ENCODE measurements at places on chromosomes 11 and 22.

- no peak for DNase-seq
Observed at GRCh38 chr11:133425992-133426391, 106.3 kb downstream of the OPCML start.

DNA sequence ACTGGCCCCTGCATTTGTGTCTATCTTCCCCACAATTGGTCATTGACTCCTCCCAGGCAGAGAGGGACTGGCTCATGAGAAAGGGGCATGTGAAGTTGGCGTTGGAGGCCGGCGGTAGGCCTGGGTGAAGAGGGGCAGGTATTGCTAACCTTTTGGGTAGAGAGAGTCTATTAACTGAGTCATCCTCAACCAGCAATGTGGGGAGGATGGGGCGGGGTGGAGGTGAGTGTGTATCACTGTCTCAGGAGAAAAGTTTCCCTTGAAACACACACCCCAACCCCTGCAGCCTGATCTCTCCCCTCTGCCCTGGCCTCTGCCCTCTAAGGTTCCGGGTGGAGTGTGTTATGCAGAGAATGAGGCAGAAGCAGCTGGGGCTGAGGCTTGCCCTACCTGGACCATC, 60.1 kb upstream of the PHF21B start:
- DNase-seq, result no peak

DNA sequence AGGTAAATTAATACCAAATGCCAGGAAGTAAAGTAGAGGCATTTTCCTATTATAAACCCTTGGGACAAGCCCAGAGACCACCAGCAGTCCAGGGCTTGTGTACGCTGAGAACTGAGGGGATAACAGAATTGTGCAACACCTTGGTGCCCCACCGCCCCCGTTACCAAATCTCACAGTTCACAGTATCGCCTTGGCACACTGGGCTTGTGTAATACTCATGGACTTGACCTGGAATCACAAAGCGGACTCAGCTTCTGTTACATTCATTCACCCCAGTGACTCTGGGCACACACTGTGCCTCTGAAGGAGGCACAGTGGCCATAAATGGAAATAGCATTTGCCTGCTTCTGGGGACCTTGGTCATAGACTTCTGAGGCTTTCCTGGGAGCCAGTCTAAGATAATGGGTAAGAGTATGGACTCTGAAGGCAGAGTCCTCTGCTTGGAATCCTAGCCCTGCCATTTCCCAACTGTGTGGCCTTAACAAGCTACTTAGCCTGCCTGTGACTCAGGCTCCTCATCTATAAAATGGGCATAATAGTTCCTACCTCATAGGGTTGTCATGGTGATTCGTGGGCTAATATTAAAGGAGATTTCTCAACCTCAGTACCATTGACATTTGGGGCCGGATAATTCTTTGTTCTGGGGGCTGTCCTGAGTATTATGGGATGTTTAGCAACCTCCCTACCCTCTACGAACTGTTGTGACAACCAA, 53.7 kb downstream of the TIMP3 start:
- DNase-seq, result no peak

DNA sequence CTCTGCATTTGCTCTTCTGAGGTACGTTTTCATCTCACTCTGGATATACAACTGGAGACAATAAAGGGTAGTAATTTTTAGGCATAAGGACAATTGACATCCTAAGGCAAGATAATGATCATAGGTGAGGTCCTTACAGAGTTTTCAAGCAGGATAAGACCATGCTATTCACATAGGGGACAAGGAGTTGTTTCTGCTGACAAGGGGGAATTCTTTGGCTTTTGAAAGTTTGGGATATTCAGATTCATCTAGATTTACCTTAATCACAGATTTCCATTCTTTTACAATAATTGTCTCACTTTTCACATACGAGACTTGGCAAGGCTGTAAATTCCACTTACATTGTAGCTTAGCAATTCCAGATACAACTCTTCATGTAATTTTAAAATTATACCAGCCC, 256.2 kb downstream of the AASDHPPT start:
- no peak for DNase-seq

DNA sequence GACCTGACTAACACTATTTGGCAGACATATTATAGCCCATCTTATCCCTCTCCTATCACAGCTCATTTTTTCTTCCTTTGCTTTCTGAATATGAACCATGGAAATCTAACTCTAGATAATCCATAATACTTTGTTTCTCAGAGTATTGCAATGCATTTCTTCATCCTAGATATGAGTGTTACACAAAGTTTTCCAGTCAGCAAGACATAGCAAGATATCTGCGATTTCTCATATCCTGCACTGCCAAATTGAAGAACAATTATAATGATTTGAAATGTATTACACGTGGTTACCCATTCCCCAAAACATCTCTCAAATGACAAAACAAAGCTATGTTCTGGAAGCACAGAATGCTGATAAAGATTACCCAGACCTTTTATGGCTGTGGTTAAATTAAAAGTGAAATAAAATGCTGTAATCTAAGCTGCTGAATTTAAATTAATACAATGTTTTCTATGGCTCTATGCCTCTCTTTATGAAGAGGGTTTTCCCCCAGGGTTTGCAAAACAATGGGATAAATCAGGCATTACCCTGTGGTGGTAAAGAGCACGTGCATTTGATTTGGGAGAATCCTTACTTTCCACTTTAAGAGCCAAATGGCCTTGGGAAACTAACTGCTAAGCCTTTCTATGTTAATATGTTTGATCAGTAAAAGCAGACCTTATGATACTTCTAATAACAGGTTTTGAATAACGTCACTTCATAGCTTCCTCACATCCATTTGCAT, 1291.0 kb upstream of the CNTN5 start:
- DNase-seq, result no peak

DNA sequence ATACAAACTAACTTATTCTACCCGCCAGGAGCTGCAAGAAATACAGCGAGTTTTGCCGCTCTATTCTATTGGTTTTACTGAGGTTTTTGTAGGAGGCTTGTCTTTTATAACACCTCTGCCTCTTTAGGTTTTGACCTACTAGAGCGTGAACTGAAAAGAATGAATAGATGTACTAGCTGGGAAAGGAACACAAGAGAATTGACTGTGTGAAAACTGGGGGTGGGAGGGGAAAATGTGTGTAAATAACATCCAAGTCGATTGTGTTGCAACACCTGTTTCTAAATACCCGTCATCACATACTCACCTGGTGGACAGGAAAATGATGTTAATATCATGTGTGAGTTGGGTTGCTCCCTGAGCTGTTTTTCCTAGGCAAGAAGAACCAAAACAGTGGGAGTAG, 12.9 kb upstream of the JHY start:
- no peak for DNase-seq

DNA sequence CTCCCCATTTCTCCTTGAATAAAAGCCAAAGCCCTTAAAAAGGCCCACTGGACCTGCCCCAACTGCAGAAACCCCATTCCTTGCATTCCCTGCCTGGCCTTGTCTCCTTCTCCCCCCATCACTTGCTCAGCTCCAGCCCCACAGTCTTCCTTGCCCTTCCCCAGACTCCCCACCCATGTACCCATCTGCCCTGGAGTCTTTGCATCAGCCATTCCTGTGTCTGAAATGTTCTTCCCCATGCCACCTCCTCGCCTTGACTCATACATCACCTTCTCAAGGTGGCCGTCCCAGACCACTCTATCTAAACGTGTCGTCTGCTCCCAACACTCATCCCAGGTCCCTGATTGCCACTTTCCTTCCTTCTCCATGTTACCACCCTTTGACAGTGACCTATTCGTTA, 77.4 kb upstream of the SHANK2 start:
- DNase-seq, result no peak

DNA sequence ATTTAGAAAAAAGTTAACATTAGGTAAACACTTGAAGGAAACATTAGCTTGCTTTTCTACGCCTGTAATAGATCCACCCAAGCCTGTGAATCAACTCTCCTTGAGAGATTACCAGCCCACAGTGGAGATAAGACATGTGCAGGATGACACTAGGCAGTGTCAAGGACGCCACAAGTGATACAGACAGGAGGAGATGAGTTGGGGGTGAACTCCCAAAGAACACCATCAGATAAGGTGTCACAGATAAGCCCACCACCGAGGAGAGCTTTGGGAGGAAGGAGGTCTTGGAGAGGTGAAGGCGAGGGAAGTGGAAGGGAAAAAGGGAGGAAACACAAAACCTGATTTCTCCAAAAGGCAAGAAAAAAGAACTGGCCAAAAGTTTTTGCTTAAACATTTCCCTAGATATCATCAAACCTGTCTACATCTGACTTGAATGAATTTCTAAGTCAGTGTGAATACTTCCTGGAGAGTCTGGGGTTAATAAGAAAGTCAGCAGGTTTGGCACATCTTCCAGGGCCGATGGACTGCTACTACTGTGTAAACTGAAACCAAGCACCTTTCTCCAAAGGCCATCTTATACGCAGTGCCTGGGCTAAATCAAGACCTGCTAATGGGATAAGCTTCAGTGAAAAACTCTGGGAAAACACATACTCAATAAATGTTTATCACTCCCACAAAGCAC, 15.5 kb downstream of the CLTCL1 start:
- no peak for DNase-seq

DNA sequence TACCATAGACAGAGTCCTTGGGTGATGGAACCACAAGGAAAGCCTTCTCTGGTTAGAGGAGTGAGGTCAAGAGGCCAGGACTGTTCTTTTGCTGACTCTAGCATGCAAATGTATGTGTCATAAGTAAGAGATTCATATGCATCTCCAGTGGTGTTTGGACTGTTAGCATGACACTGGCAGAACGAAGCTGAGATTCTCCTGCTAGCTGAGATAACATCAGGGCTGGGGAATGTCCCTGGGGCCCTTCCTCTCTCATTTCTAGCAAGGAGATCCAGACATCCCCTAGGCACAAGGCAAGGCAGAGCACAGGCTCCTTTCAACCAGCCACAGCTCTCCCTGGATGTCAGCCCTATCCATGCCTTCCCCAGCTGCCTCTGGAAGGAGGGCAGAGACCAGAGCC, 711.3 kb downstream of the OPCML start:
- DNase-seq, result no peak

DNA sequence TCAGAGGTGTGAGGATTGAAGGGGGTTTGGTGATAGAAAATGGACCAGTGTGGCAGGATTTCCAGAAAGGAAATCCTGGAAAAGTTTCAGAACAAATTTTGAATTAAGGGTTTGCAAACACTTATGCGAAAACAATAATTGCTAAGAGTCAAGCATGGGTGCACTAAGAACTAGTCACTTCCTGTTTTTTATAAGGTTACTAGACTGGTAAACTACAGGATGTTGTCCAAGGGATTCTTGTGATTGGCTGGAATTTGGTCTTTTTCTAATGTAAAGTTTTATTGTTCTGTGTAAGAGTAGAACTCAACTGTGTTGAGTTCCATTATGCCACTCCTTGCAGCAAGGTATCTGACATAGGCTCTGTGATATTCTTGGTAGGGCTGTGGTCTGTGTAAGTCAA, 54.1 kb downstream of the LIF start:
- DNase-seq, result no peak

DNA sequence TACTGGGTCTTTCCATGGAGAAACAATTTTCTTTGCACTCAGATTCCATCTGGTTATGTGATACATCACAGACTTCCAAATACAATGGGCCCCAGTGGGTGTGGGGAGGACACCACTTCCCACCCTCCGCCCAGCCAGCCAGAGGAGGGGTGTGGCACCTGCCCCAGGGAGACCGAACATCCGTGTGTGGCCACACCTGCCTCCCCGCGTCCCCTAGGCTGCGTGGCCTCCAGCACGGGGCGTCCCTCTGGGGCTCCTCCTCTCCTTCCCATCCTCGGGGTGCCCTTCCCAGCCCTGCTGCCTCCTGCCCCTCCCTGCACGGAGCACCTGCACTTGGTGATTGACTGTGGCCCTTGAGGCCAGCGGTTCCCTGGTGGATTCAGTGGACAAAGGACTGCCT, 49.1 kb downstream of the CERK start:
- no peak for DNase-seq

- DNase-seq, result no peak
Observed at GRCh38 chr11:105910095-105910715, 111.8 kb downstream of the MSANTD4 start.

- no peak for DNase-seq
Observed at GRCh38 chr11:67095214-67095507, 23.9 kb upstream of the KDM2A start.

DNA sequence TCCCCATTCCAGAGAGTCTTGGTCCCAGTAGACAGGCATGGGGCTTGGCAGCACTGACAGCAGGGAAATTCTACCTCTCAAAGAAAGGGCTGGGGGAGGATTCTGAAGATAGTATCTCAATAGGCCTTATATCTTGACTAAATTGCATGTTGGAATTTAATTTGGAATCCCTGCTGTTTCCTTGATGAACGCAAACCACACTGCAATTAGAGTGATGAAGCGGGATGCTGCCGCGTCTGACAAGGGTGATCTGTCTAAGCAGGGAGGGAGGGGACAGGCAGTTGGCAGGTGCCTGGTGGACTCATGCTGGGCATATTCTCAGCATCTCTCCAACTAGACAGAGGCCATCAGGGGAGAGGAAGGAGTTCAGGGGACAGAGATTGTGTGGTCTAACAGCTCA, 48.4 kb downstream of the COMMD9 start:
- DNase-seq, result no peak

DNA sequence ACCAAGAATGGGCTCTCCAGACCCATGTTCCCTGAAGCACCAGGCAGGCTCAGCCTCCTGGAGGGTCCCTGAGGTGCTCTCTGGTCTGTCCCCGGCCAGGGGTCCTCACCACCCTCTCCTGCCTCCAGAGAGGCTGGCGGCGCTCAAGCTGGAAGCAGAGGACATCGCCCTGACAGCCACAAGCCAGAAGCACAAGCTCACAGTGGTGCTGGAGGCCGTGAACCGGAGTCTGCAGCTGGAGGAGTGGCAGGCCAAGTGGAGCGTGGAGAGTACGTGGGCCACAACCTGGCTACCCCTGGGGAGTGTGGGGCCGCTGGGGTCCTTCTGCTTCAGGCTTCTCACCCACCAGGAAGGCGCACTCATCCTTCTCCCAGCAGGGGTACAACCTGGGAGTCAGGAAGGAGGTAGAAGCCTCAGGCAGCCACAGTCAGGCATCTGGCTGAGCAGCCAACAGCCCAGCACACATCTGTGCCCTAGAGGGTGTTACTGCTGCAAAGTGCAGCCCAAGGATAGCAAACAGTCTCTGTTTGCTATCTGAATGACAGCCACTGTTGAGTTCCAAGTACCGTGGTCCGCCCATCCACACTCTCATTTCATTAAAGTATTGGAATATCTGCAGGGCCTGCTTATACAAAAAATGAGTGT, 8.4 kb downstream of the PARVG start:
- DNase-seq, result no peak

DNA sequence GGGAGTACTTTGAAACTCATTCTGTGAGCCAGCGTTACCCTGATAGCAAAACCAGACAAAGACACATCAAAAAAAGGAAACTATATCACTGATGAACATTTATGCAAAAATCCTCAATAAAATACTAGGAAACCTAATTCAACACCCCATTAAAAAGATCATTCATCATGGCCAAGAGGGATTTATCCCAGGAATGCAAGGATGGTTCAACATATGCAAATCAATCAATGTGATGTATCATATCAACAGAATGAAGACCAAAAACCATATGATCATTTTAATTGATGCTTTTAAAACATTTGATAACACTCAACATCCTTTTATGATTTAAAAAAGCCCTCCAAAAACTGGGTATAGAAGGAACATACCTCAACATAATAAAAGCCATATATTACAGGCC, 19.8 kb downstream of the RRP8 start:
- DNase-seq, result no peak
